ENCODE measurements at places on chromosomes 2 and 18. TPM values are rescaled to one million over a fixed set of nuclear protein-coding genes. Genes with fewer than 3 reads are reported as not detected.

Gene M1AP
- not detected for total RNA-seq

- no peak overlapping the region for H3K4me3 ChIP-seq
- H3K27me3 ChIP-seq = no peaks in the 10 kb centered on the region
- no peak overlapping the region for H3K27ac ChIP-seq
These were observed 53.7 kb upstream of the LRRC30 start for GRCh38 chr18:7177116-7177744.

GRCh38 chr2:166610913-166611305, 116.9 kb upstream of the SCN7A start:
- no peak overlapping the region for H3K4me3 ChIP-seq
- no peak overlapping the region for H3K27ac ChIP-seq
- no peaks in the 10 kb centered on the region for H3K36me3 ChIP-seq
- no peaks in the 10 kb centered on the region for H3K27me3 ChIP-seq

Gene CAPG
- 211 TPM for total RNA-seq

DNA sequence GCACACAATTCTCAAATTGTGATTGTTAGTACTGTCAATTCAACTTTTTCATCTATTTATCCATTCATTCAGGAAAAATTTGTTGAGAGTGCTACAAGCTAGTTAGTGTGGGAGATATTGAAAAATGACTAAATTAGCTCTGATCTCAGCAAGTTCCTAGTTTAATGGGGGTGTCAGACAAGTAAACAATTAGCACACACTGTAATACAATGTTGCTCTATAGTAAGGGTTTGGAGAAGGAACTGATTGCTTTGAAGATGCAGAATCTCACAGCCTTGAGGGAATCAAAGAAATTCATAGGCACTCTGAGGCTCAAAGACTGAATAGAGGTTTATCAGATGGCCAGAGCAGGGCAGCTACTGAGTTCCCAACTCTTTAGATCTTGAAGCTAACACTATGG, 6.8 kb upstream of the CCNYL1 start:
- no peak overlapping the region for H3K27ac ChIP-seq
- H3K4me1 ChIP-seq = no peaks in the 10 kb centered on the region
- H3K4me3 ChIP-seq = no peak overlapping the region
- H3K27me3 ChIP-seq = no peaks in the 10 kb centered on the region
- H3K36me3 ChIP-seq = no peaks in the 10 kb centered on the region

Gene UGT1A4
- total RNA-seq = 3.8 TPM

Gene WNT6
- not detected for total RNA-seq
